Choroid plexus epithelial cell (primary cell): ENCODE measurements at places on chromosomes 13 and 19.

- no peak for DNase-seq
Observed at GRCh38 chr13:30851697-30852096, 54.4 kb upstream of the MEDAG start.

DNA sequence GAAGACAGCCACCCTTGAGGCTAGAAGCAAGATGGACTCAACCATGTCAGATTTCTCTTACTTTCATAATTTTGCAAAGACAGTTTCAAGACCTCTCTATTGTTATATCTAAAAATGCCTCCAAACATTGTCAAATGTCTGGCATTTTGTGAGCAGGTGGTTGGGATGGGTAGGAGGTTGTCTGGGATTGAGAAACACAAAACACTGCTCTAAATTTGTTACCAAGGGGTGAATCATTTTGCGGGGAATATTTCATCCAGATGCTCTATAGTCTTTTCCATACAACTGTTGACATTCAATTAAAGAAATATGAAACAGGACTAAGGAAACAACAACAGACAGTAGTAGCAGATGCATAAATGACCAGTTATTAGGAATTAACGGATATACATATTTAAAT lies 208.2 kb downstream of the ITGBL1 start:
- no peak for DNase-seq

DNA sequence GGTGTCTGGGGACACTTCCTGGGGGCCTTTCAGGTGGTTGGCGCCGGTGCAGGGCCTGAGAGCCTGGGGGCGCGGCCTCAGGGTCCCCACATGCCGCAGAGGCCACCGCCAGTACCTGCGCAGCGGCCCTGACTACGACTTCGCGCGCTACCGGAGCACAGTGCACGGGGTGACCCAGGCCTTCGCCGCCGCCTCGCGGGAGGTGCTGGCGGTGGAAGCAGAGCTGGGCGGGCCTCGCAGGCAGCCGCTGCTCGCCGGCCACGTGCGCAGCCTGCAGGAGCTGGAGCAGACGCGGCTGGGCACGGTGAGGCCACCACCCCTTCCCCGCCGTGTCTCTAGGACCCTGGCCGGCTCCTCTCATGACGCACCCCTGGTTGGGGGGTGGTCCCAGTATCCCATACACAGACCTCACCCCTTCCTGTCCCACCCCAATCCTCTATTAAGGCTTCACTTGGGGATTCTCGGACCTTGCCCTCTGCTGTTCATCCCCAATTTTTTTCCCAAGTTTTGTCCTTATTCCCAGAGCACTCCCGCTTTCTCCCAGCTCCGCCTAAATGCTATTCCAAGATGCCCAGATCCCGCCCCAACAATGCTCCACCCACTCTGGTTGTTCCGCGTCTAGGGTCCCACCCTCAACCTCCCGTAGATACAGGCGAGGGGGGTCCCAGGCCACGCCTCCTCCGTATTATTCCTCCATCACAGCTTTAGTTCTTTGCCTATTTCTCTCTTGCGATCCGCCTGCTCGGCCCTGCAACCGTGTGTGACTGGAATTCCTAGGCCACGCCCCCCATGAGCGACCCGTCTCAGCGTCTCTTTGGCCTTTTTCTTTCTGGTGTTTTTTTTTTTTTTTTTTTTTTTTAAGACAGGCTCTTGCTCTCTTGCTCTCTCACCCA lies 1.0 kb downstream of the REX1BD start:
- peak; percentile 68 for DNase-seq

DNA sequence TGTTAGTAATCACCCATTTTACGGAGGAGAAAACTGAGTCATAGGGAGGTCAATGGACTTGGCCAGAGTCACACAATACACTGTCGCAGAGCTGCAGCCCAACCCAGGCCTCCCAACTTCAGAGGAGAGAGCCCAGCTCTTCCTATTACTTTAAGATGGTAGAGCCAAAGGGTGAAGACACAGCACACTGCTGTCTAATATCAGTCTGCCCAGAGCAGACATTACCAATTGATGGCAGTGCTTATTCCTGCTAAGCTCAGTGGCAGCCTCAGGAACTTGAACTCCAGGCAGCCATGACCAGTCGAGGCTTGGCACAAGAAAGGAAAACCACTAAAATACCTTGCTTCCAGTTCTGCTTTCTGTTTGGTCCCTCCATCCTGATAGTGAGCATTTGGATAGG lies 18.4 kb downstream of the TMEM150B start:
- no peak for DNase-seq

- peak; percentile 46 for DNase-seq
Observed at GRCh38 chr19:56066152-56067023, 54.7 kb downstream of the ZNF787 start.

DNA sequence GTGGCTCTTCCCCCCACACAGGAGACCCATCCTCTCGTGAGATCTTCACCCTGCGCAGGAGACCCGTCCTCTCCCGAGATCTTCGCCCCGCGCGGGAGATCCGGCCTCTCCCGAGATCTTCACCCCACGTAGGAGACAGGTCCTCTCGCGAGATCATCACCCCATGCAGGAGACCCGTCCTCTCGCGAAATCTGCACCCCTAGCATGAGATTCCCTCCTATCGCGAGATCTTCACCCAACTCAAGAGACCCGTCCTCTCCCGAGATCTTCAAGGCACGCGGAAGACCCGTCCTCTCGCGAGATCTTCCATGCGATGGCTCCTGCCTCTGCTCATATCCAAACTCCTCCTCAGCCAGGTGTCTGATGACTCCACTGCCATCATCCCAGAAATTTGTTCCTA lies 24.3 kb downstream of the LAIR2 start:
- no peak for DNase-seq

DNA sequence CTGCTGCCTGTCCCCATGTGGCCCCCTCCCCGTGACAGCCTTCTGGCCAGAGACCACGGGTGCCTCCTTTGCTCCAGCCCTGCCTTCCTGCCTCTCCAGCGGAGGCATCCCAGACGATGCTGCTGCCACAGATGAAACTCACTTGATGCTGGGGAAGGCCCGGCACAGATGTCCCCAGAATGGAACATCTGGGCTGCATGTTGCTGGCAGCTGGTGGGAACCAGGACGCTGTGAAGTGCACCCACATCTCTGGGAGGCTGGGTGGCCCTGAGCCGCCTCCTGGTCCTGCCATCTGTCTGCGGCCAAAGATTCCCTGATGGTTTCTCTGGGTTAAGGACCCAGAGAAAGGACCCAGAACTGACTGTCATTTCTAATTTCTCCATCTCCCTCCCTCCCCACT lies 51.9 kb upstream of the PTPRS start:
- no peak for DNase-seq

DNA sequence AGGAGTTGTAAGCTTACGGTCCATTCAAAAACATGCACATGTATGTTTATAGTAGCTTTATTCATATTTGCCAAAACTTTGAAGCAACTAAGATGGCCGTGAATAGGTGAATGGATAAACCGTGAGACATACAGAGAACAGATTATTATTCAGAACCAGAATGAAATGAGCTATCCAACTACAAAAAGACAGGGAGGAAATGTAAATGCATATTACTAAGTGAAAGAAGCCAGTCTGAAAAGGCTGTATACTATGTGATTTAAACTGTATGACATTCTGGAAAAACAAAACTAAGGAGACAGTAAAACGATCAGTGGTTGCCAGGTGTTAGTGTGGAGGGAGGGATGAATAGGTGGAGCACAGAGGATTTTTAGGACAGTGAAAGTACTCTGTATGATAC lies 19.9 kb downstream of the NDFIP2 start:
- DNase-seq: no peak

DNA sequence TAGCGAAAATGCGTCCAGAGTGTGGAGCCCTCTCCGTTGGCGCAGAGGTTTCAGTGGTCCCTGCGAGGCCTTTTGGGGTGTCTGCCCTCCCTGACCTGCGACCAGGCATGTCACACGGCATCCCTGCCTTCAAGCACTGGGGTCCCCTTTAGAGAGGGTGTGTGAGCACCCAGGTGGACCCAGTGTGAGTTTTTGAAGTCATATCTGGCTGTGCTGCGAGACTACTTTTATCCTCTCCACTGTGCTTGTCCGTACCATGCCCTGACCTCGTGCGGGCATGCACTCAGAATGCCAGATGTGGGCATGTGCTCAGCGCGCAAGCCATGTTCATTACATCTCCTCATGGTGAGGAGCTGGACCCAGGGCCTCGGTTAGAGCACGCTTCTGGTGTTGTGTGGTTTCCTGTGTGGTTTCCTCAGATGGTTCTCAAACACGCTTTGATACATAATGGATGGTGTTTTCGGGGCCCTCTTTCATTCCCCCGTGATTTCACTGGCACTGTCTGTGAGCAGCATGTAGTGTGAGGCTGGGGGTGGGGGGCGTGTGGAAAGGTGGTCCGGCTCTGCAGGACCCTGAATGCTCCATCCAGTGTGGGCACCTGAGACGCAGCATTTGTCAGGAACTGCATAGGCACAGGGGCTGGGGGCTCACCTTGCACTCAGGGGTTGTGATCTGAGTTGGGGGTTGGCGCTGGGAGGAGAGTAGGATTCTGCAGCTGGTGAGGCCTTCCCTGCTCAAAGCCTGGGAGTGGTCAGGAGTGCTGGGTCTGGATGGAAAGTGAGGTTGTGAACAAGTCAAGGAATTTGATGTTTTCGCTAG lies 2.3 kb downstream of the TFDP1 start:
- no peak for DNase-seq

DNA sequence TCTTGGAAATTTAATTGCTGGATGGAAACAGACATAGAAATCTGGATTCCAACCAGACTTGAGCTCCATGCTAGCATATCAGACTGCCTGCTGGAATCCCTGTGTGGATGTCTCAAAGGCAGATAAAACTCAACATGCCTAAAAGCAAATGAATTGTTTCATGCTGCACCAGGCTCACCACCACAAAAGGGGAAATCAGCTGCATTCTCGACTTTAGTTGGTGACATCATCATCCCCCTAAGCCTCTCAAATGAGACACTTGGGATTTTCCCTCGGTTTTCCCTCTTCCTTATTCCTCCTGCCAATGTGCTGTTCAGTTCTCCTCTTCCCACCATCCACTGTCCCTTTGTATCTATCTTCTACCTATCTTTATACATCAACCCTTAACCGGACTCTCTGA lies 134.3 kb downstream of the ZDHHC20 start:
- no peak for DNase-seq

DNA sequence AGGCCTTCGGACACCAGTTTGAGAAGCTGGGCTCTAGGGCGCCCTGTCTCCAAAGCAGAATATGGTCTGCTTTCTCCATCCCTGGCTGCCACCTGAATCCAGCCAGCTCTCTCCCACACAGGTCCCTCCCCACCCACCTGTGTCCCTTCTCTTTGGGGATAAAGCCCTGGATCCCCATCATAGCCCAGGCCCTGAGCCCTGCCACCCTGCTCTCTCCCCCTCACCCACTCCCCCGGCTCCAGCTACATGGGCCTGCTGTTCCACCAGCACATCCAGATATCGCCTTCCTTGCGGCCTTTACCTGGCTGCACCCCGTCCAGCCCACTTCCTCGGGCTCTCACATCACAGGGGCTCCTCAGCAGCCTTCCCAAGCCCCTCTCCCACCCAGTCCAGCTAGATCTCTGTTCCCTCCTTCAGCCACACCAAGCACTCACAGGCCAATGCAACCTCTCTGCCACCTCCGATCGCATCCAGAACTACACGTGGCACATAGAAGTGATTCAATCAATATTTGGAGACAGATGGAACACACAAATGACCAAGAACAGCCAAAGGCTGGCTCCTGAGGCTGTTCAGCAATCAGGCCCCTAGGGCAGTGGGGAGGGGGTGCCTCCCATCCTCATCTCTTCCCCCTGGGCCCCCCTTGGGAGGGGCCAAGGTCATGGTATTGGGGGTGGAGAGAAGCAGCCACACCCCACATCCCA lies 7.6 kb downstream of the AKT2 start:
- DNase-seq: no peak

DNA sequence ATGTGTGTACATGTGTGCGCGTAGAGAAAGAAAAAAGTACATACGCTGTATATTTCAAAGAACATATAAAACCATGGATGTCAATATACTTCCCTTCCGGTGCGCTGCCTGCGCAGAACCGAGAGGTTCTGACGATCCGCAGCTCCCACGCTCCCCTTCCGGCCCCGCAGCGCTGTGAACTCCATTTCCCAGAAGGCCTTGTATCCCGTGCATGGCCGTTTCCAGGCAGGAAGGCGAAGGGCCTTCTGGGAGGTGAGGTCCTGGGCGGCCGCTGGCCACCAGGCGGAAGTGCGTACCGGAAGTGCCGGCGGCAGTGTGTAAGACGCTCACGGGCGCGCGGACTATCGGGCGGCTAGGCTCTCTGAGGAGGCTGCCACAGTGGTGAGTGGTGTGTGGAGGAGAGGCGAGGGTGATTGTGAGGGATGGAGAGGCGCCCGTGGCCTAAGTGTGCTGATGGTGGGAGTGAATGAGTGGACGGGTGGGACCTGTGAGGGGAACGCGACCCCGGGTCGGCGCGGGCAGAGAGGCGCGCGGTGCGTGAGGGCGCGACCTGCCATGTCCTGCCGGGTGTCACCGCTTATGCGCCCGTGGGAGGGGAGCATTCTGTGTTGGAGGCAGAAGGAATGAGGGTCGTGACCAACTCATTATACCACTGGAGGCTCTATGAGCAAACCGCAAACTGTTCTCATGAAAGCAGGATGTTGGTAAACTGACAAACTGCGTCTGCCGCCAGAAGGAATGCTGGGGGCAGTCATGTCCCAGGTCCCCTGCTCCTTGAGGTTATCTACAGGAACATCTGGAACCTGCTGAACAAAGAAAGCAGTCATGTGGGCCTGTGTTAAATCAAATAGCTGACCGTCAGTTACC lies at the start of gene ERVK3-1:
TSS of gene ERVK3-1 (plus strand) at position 313 of the 867 bp plus-strand sequence. CDS start 6,792 bp downstream, outside the sequence.
- peak; percentile 99 for DNase-seq

DNA sequence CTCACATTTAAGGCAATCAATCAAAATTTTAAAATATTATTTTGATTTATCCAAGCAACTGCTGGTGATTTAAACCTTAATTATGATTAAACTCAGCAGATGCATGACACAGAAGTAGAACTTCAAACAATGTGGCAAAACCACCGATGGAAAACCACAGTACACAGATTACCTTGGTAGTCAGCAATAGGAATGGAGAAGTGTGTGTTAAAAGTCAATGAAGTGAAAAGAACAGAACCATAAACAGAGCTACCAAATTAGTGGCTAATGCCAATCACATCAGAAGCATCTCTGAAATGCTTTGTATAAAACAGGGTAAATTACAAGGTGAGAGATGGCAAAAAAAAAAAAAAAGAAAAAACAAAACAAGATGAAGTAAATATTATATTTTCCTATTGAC lies 31.2 kb downstream of the KATNAL1 start:
- no peak for DNase-seq

DNA sequence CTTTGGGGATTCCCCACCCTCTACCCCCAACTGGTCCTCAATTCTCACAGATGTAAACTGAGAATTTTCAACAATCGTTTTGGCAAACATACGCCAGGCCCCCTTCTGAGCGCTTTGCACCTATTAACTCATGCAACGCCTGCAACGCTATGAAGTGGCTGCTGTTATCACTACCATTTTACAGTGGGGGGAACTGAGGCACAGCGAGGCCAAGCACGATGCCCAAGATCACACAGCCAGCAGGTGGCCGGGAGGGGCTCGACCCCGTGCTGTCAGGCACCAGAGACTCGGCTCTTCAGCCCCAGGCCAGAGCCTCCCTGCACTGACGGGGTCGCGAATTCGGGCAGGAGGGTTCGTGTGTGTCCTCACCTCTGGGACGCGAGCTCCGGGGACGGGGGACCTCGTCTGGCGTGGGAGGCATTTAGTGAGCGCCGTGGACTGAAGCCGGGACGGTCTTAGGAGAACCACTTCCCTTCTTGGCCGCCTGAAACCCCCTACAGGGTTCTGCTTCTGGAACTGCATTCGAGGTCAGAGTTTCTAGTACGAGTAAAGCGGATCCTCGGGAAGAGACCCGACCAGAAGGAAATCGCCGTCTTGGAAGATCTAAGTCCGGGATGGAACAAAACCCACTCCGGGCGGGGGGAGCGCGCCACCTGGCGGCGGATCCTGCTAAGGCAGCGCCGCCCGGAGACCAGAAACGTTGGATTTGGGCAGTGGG lies 21.0 kb downstream of the ZNF114 start:
- peak; percentile 87 for DNase-seq

- no peak for DNase-seq
Observed at GRCh38 chr19:12984683-12985048, 10.6 kb upstream of the NFIX start.
